ENCODE measurements at places on chromosomes 3 and 15. TPM values are rescaled to one million over a fixed set of nuclear protein-coding genes. Genes with fewer than 3 reads are reported as not detected.
A peak's percentile ranks its signal among the peaks of the same experiment; 100 is the strongest.

- peak; percentile 66 for DNase-seq
- peaks cover 66% of the 10 kb centered on the region for H3K36me3 ChIP-seq
- no peaks in the 10 kb centered on the region for H3K27me3 ChIP-seq
Observed at GRCh38 chr15:100928632-100929280, 9.6 kb downstream of the LRRK1 start.

CADPS gene
- total RNA-seq = 0.76 TPM

DNA sequence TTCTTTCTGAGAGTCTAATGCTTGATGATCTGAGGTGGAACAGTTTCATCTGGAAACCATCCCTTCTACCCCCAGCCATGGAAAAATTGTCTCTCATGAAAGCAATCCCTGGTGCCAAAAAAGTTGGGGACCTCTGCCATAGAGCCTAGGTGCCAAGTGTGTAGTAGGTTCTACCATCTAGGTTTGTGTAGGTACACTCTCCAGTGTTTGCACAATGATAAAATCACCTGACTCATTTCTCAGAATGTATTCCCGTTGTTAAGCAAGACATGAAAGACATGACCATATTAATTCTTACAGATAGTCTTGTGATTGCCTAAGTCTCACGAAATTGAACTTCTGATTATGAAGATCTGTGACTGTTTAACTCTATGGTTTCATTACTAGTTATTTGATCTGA, 68.6 kb downstream of the KAT2B start:
- DNase-seq = no peak
- peaks cover 6% of the 10 kb centered on the region for H3K36me3 ChIP-seq
- H3K27me3 ChIP-seq = no peaks in the 10 kb centered on the region
- peaks cover 50% of the 10 kb centered on the region for H3K4me1 ChIP-seq

LRTM1 gene
- not detected for total RNA-seq

- H3K4me1 ChIP-seq = no peaks in the 10 kb centered on the region
- no peak overlapping the region for H3K27ac ChIP-seq
- no peaks in the 10 kb centered on the region for H3K27me3 ChIP-seq
- no peak overlapping the region for H3K4me3 ChIP-seq
- DNase-seq = no peak
Observed at GRCh38 chr3:6039971-6040370, 820.9 kb upstream of the GRM7 start.

DNA sequence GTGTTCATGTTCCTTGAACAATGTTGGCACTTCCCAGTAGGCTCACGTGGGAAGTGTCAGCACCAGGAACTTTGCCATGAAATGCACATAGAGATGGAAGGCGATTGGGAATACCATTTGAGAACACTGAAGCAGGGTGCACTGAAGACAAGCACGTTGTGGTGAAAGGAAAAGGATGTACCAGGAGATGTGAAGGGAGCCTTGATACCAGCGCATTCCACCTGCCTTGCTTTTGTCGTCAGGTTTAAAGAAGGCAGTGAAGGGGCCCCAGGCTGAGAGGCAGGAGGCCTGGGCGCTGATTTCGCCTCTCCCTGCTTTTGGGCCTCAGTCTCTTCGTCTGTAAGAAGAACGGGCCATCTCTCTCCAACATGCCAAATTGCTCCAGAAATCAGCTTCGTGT, 194.5 kb upstream of the HES1 start:
- no peak overlapping the region for H3K4me3 ChIP-seq
- H3K27ac ChIP-seq = no peak overlapping the region
- H3K4me1 ChIP-seq = no peaks in the 10 kb centered on the region
- no peak for DNase-seq
- no peaks in the 10 kb centered on the region for H3K36me3 ChIP-seq

DNA sequence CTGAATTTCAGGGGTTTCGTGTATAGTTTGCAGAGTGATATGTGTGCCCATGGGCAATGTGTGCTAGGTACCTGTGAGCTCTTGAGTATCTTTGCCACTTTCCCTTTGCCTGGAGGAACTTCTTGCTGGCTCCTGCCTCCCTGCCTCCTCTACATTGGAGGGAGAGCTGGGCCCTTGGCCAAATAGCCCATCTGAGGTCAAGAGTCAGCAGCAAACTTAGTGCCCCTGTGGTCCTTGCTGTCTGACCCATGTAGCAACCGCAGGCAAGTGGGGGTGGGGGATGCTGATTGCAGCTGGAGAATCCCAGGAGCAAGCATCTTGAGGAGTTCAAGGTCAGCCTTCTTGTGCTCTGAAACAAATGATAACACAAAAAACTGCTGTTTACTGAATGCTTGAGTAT, 5.4 kb upstream of the TBC1D21 start:
- H3K36me3 ChIP-seq = no peaks in the 10 kb centered on the region
- DNase-seq = no peak
- no peaks in the 10 kb centered on the region for H3K27me3 ChIP-seq
- no peak overlapping the region for H3K27ac ChIP-seq

- no peaks in the 10 kb centered on the region for H3K36me3 ChIP-seq
- H3K27ac ChIP-seq = no peak overlapping the region
- H3K4me1 ChIP-seq = peaks cover 37% of the 10 kb centered on the region
- no peak overlapping the region for H3K4me3 ChIP-seq
Observed at GRCh38 chr3:14391033-14391432, 11.4 kb upstream of the SLC6A6 start.

- no peak for DNase-seq
- no peaks in the 10 kb centered on the region for H3K4me1 ChIP-seq
- no peaks in the 10 kb centered on the region for H3K36me3 ChIP-seq
- H3K27me3 ChIP-seq = no peaks in the 10 kb centered on the region
Observed at GRCh38 chr3:85785766-85786165, 827.0 kb downstream of the CADM2 start.

DNA sequence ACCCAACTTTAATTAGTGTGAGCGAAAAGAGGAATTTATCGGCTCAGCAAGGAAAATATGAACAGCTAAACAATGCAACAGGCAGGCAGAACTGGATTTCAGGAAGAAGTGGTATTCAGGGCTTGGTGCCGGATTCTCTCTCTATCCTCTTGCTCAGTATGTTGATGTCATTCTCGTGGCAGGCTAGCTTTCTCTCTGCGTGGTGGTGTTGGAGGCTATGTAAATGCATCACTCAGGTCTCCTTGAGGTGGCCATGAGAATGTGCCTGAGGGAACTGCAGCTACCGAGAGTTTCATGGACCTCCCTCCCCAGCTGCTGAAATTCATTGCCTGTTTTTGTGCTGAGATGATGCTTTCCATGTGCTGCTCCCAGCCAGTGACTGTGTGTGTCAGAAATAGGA, 18.3 kb upstream of the SYN2 start:
- H3K4me3 ChIP-seq = no peak overlapping the region
- DNase-seq = no peak
- H3K4me1 ChIP-seq = no peaks in the 10 kb centered on the region

DNA sequence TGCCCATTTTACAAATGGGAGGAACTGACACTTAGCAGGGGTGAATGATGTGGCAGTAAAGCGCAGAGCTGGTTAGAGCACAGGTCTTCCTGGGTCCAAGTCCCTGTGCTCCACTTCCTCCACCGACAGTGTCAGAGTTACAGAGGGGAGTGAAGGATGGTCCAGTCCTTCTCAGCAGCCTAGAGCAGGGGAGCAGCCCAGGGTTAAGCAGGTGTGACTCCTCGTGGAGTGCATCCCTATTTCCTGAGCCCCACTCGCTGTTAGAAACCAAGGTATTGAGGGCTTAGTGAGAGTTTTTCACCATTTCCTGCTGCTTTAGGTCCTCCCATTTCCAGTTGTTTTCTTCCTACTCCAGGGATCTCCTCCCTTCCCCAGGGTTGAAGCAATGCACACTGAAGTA, 75.4 kb downstream of the GHSR start:
- no peaks in the 10 kb centered on the region for H3K4me1 ChIP-seq
- H3K27me3 ChIP-seq = no peaks in the 10 kb centered on the region
- H3K4me3 ChIP-seq = no peak overlapping the region
- H3K36me3 ChIP-seq = no peaks in the 10 kb centered on the region
- H3K27ac ChIP-seq = no peak overlapping the region

LYZL4 gene
- total RNA-seq = not detected

GRCh38 chr3:72248389-72248761, 463.4 kb upstream of the PROK2 start:
- no peaks in the 10 kb centered on the region for H3K27me3 ChIP-seq
- H3K4me3 ChIP-seq = no peak overlapping the region

GRCh38 chr3:26145769-26146168, 355.9 kb downstream of the OXSM start:
- no peak overlapping the region for H3K4me3 ChIP-seq
- no peaks in the 10 kb centered on the region for H3K4me1 ChIP-seq
- H3K27ac ChIP-seq = no peak overlapping the region
- H3K27me3 ChIP-seq = no peaks in the 10 kb centered on the region

- no peaks in the 10 kb centered on the region for H3K27me3 ChIP-seq
- H3K4me3 ChIP-seq = no peak overlapping the region
- H3K27ac ChIP-seq = no peak overlapping the region
- H3K36me3 ChIP-seq = no peaks in the 10 kb centered on the region
Observed at GRCh38 chr3:168341192-168341815, 245.6 kb upstream of the GOLIM4 start.

DNA sequence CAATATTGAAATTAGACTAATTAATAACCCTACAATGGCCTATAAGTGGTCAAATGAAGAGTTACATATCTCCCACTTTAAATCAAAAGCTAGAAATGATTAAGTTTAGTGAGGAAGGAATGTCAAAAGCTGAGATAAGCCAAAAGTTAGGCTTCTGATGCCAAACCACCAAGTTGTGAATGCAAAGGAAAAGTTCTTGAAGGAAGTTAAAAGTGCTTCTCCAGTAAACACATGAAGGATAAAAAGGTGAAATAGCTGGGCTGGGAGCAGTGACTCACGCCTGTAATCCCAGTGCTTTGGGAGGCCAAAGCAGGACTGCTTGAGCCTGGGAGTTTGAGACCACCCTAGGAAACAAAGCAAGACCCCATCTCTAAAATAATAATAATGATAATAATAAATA, 46.9 kb upstream of the DCUN1D1 start:
- H3K4me1 ChIP-seq = no peaks in the 10 kb centered on the region
- peaks cover 60% of the 10 kb centered on the region for H3K36me3 ChIP-seq
- H3K27me3 ChIP-seq = no peaks in the 10 kb centered on the region
- DNase-seq = no peak
- no peak overlapping the region for H3K27ac ChIP-seq

- H3K4me1 ChIP-seq = no peaks in the 10 kb centered on the region
- H3K27ac ChIP-seq = no peak overlapping the region
- no peaks in the 10 kb centered on the region for H3K27me3 ChIP-seq
- H3K36me3 ChIP-seq = no peaks in the 10 kb centered on the region
Observed at GRCh38 chr3:113354307-113354706, 87.0 kb downstream of the CFAP44 start.

DNA sequence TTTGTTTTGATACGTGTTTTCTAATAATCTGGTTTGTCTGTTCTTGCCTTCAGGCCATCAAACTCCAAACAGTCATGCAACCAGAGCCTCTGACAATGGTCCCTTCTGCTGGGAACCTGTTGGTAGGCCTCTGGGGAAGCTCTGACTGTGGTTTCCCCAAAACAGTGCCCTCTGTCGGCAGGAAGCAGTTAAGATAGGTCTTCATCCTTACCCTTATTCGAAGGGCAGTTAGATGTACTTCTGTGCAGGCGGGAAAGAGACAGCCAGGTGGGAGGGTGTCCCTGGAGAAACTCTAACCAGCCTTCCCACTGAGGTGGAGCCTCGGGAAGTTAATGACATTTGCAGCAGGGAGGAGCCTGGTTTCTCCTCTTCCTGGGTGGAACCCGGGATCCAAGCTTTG, 81.6 kb upstream of the CHMP2B start:
- H3K36me3 ChIP-seq = no peaks in the 10 kb centered on the region
- no peaks in the 10 kb centered on the region for H3K27me3 ChIP-seq
- no peak overlapping the region for H3K27ac ChIP-seq
- no peaks in the 10 kb centered on the region for H3K4me1 ChIP-seq

DNA sequence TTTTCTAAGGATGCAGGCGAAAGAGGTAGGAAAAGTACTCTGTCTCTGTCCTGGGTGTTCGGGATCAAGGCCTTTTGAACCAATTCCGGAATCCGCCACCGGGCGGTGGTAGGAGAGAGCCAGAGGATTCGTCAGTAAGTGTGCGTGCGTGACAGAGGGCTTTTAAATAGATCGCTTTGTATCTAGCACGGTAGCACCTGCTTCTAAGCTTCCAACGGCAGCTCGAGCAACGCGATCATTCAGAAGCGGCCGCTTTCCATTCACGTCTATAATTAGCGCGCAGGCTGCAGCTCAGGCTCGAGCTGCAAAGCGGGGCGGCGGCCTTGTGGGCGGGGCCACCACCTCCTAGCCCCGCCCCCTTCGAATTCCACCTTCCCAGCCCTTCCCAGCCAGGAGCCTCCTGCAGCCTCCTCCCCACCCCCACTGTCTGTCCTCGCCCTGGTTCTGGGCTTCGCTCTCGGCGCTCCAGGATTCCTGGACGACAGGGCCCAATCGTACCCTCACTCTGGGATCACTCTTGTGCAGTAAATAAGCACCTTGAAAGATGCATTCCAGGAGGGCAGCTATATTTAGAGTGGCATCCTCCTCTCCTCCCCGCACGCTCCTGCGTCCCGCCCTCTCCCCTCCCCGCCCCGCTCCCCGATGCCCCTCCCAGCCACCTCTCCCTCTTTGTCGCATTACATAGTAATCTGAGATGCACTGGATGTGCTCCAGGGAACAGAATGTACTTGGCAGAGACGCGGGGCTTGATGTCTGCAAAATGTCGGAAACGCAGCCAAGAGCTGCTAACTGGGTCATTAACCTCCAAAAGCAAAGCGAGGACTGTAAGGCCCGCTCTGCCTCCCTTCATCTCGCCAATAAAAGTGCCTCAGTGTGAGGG, 224.1 kb upstream of the TPRG1 start:
- H3K27ac ChIP-seq = no peak overlapping the region
- no peaks in the 10 kb centered on the region for H3K27me3 ChIP-seq
- DNase-seq = no peak
- H3K36me3 ChIP-seq = no peaks in the 10 kb centered on the region

C3orf85 gene
- not detected for total RNA-seq

- no peak overlapping the region for H3K27ac ChIP-seq
- no peak overlapping the region for H3K4me3 ChIP-seq
- no peaks in the 10 kb centered on the region for H3K4me1 ChIP-seq
- no peaks in the 10 kb centered on the region for H3K36me3 ChIP-seq
- no peak for DNase-seq
Observed at GRCh38 chr15:25875566-25875965, 12.4 kb upstream of the ATP10A start.

DNA sequence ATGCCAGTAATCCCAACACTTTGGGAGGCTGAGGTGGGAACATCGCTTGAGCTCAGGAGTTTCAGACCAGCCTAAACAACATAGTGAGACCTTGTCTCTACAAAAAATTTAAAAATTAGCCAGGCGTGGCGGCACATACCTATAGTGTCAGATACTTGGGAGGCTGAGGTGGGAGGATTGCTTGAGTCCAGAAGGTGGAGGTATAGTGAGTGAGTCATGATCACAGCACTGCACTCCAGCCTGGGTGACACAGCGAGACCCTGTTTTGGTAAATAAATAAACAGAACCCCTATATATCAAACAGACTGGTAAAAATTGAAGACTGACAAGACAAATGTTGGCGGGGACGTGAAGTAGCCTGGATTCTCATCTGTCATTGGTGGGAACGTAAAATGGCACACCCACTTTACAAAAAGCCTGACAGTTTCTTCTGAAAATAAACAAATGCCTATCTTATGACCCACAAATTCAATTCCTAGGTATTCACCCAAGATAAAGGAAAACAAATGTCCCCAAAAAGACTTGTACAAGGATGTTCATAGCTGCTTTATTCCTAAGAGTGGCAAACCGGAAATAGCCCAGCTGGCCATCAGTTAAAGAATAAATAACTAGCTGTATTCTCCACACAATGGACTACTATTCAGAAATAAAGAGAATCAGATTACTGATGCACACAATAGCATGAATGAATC, 47.0 kb upstream of the GK5 start:
- H3K4me3 ChIP-seq = no peak overlapping the region
- no peaks in the 10 kb centered on the region for H3K4me1 ChIP-seq
- H3K36me3 ChIP-seq = no peaks in the 10 kb centered on the region
- DNase-seq = no peak
- H3K27ac ChIP-seq = no peak overlapping the region
- H3K27me3 ChIP-seq = no peaks in the 10 kb centered on the region
